ENCODE measurements at places on chromosomes 4 and X.

DNA sequence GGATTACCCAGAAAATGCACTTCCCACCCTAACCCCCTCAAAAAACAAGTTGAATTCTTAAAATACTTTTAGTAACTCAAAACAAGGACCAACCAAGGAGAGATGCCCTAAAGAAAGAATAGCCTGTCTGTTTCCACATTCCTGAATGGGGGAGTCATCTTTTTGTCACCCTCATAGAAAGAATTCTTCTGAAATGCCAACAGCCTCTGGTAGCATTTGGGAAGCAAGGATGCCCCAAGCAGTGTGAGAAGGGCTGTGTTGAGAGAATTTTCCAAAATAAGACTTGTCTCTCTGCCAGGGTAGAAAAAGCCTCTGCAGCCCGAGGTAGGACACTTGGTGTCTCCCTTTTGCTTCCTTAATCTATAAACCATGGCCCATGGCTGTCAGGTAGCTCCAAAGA is 173.1 kb upstream of the VCX3A start:
- DNase-seq: peak; percentile 57

DNA sequence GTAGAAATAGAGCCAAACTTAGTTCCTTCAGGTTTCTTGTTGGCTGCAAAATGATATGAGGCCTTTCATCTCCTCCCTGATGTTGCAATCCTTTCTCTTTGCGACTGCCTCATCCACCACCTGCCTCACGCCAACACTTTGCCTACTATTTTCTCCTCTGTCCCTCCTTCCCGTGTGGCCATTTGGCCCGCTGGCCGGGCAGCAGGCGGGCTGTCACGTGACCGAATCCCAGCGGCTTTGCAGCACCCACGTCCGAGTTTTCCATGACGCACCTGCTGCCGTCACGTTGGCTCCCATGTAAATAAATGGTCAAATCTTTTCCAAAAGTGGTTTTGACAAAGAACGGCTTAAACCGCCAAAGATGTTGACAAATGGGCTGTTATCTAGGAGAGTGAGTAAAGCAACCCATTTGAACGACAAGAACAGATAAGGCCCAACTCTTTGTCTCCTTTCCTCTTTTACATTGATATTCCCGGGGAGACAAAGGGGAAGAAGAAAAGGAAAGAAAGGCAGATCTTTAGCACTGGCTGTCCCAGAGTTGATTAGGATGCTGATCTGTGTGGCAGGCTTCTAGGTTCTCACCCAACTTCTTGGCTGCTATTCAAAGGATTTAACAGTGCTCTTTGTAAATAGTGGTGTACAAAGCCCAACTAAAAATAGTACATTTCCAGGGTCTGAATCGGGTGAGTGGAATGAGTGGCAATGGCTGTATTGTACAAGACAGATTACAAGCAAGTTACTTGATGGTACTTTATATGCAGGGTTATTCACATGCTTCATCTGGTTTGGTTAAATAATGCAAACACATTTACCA is 174.2 kb upstream of the JADE1 start:
- peak; percentile 34 for DNase-seq

DNA sequence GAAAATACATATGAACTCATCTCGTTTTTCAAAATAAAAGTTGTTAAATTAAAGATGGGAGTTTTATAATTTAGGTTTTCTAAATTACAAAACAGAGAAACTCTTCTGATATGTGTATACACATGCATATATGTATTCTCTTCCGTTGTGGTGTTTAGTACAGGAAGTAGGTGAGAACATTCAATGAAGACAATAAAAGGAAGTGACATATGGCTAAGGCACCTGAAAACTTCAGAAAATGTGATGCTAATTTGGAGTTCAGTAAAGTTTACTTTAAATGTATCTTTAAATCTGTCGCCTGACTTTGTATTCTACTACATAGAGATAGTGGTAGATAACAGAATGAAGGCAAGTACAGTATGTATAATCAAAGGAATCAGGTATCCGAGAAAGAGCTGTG is 33.5 kb upstream of the ITM2A start:
- DNase-seq: no peak

GRCh38 chrX:63751481-63751880 is 33.5 kb downstream of the ARHGEF9 start:
- DNase-seq: no peak

DNA sequence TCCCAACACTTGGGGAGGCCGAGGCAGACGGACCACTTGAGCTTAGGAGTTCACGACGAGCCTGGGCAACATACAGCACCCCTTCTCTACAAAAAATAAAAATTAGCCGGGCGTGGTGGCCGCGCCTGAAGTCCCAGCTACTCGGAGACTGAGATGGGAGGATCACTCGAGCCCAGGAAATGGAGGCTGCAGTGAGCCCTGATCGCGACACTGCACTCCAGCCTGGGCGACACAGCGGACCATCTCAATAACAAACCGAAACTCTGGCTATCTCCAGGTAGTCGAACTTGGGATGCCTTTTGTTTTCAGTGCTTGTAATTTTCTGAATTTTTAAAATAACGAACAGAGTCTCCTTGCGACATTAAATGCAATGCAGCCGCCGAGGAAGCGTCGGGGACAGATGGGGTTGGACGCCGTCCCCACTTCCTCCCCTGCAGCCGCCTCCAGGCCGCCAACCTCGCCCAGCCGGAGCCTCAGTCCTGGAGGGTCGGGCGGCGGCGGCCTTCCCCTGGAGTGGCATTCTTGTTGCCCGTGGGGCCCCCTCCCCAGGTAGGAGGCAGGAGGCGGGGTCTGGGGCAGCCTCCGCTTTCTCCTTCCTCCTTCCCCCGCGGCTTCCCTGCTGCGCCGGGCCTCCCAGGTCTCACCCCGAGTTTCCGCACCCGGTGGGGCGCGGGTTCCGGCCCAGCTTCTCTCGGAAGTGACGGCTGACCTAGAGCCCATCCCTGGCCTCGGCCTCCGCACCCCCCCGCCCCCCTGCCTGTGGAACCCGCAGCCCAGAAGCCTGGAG is 14.6 kb downstream of the HMX1 start:
- DNase-seq: no peak

DNA sequence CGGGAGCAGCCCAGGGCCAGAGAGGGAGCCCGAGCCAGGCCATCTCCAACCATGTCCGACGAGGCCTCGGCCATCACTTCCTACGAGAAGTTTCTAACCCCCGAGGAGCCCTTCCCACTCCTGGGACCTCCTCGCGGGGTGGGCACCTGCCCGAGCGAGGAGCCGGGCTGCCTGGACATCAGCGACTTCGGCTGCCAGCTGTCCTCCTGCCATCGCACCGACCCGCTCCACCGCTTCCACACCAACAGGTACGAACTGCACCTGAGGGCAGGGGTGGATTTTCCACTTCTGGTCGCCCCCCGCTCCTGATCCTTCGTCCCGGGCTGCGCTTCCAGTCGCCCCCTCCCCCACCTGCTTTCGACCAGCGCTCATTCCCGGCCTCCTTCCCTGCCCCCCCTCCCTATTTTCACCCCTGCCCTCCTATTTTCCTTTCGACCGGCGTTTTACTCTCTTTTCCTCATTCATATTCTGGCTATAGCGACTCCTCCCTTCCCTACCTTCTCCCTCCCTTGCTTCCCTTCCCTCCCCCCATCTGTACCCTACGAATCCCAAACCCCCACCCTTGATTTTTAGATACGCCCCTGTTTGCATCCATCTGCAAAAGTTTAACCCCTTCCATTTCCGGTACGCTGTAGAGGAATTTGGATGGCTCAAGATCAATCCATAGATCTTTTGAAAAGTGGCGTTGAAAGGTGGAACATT is 633 bp downstream of the FAM199X start:
- no peak for DNase-seq

- peak; percentile 93 for DNase-seq
Observed at GRCh38 chr4:15368856-15369255, 59.0 kb upstream of the C1QTNF7 start.

GRCh38 chr4:61443813-61444510 is 243.8 kb downstream of the ADGRL3 start:
- DNase-seq: peak; percentile 6

GRCh38 chr4:128512161-128512560 is 224.5 kb upstream of the PGRMC2 start:
- peak; percentile 62 for DNase-seq

DNA sequence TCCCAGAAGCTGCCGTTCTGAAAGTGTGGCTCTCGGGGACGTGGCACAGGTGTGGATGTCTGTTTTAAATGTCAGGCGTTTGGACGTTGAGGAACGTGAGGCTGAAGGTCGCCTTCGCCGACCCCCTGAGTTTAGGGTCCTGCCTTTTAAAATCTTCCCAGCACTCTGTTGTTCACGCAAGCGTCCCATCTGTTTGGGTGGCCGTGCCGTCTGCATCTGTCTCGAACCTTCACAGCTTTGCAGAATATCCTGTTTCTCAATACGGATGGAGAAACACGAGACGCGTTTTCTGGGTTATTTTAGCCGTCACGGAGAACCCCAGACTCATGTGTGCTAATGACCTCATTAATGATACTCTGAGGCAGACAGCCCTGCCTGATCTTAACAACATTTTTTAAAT is 31.5 kb downstream of the SHOX start:
- peak; percentile 40 for DNase-seq

DNA sequence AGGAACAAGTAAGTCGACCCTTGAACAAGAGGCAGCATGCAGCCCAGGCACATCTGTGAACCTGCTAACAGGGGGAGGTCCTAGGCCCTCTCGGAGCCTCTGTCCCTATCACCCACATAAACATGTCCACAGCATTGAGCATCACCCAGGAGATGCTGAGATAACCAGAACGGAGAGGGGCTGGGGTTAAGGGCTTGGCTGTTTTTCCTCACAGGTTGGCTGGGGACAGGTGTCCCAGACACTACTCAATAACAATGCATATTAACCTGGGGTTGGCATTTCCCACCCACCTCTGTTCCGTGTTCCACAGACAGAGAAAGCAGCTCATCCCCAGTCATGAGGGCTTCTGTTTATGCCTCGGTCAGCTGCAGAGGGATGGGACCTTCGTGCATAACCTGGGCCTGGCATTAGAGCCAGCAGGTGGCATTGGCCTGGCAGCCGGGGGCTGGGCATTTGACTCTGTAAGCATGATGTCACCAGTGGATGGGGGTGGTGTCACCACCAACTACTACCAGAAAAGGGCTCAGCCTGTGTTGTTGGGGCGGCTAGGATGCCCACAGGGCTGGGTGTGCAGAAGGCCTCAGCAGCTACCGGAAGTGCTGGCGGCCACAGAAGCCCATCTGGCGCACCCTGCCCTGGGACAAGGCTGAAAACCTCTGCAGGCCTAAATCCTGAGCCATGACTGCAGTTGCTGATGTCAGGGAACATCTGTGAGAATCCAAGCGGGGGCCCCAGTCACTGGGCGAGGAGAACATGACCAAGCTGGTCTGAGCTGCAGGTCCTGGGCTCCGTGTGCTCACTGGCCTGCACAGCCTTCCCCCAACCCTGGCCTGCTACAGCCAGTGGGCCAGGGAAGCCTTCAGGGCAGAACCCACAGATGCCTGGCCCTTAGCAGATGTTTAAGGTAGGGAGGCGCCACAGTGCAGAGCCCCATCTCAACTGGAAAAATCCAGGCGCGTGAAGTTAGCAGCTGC is 351.4 kb downstream of the NR3C2 start:
- no peak for DNase-seq

GRCh38 chr4:182491719-182492118 is 248.5 kb downstream of the TENM3 start:
- no peak for DNase-seq

- DNase-seq: no peak
Observed at GRCh38 chr4:84954982-84955567, 11.4 kb downstream of the WDFY3 start.

DNA sequence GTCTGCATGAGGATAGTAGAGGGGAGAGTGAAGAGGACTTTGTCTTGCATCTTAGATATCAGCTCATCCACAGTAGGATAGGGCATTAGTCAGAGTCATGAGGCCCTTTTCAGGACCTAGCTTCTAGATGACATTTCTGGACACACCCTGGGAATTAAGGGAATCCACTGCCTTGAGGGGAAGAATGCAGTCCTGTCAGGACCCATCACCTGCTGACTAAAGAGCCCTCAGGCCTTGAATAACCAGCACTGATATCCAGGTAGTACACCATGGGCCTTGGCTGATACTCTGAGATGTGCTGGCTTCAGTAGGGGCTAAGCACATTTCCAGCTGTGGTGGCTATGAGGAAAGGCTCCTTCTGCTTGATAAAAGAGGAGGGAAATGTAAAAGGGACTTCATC is 134.4 kb downstream of the EDA2R start:
- no peak for DNase-seq

DNA sequence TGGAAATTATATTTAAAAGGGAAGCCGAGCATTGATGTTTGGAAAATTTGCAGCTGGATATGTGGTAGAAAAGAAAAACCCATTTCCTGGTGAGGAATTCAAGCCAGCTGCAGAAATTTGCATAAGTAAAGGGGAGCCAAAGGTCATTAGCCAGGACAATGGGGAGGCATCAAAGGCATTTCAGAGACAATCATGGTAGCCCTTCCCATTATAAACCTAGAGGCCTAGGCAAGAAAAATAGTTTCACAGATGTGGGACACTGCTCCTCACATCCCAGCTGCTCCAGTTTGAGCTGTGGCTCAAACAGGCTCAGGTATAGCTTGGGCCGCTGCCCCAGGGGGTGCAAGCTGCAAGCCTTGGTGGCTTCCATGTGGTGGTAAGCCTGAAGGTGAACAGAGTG is 35.8 kb downstream of the NAP1L3 start:
- no peak for DNase-seq

DNA sequence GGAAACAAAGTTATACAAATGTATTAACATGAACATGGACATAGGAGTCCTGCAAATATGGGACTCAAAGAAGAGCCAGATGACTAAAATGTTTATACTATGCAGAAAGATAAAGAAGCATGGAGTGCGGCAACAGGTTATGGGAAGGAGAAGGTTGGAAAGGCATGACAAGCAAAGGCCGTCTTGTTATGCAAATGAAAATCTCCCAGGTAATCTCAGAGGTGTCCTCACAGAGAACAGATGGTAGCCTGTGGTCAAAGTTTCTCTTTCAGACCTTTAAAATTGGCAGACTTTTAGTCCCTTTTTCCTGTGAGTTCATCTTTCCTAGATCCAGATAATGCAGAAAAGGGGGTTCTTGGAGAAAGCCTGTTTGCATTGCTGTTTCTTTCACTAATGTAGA is 116.4 kb upstream of the BEND4 start:
- no peak for DNase-seq

DNA sequence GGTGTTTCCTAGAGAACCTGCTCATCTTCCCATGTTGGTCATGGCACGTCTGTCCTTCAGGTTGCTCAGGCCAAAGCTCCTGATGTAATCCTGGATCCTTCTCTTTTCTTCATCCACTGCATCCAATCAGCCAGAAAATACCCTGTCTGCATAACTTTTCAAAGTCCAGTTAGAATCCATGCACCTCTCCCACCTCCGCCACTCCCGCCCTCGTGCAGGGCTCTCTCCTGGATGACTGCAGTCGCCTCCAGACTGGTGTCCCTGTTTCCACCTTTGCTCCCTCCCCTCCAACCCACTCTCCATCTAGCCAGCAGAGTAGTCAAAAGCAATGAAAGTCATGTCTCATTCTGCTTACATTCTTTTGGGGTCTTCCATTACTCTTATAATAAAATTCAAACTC is 16.0 kb downstream of the CNGA2 start:
- no peak for DNase-seq

Measured in EH (cell line).